ENCODE measurements at places on chromosomes 5 and 9.

DNA sequence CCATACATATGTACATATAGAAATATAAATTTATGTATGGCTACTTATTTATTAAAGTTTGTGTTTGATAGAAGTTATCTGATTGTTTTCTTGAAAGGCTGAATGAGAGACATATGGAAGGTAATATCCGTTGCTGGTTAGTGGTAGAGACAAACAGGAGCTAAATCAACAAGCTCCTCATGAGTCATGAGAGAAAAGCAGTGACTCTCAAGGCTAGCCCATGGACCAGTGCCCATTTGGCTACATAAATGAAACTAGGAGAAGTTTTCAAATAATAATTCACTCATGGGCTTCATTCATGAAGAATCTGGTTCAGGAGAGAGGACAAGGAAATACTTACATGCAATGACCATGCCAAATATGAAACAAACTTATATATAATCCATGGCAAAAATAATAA, 504.5 kb upstream of the ITGA1 start:
- DNase-seq = no peak

DNA sequence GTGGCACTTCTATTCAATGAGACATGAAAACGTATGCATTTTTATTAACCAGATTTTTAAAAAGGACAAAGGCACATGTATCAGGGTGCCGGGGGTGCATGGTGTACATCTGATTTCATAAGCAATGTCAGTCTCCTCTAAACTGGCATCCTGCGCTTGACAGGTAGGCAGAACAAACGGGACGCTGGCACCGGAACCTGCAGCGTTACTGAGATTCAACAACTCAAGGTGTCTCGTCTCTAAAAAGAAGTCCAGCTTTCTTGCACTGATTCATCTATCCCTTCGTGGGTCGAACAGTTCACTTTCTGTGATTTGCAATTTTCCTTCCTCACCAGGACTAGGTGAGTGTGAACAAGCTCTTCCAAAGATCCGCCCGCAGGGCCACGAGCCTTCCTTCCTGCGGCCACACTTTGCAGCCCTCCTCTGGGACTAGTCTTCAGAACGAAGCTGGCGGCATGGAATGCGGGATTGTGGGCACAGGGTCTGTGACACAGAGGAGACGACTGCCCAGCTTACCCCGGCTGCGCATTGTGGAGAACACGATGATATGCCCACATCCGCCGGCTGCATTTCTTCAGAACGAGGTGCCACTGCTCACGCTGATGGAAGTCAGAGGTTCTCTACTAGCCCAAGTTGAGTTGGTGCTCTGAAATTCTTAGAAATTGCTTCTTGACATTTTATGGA, 7.2 kb downstream of the SLC6A3 start:
- DNase-seq = no peak

DNA sequence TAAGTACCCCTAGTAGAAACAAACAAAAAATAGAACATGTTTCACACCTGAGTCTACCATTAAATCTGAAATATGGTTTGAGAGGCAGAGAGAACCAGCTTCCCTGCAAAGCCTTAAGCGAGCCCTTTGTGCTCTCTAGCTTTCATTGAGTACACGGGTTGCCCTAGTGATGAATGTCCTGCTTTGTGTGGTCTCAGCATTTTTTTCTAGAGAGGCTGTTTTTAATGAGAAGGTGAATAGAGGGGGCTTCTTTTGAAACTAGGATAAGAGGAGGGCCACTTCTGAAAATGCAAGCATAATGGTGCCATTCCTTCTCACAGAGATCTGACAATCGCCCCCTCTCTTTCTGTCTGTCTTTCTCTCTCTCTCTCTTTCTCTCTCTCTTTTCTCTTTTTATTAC, 131.3 kb downstream of the MACIR start:
- DNase-seq = peak; percentile 56

DNA sequence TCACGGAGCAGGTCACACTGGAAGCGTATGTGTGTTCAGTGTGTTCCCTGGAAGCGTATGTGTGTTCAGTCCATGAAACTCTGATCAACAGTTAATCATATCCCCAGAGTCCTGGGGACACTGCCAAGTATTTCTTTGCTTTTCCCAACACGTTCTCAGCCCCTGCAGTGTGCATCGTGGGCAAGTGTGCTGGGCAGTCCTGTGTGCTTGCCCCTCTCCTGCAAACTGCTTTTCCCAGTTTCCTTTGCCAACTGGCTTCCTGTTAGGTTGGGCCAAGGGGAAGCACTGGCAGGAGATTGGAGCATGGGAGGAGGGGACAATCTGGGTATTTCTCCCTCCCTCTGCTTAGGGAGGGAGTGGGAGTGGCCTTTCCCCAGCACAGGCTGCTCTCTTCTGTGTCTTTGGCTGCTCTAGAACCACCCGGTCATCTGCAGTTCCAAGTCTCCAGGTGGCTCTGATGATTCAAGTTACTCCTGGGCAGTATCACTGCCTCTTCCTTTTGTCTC, 36.8 kb upstream of the NEK6 start:
- peak; percentile 76 for DNase-seq

GRCh38 chr9:136538599-136539426, 7.0 kb downstream of the NOTCH1 start:
- no peak for DNase-seq

DNA sequence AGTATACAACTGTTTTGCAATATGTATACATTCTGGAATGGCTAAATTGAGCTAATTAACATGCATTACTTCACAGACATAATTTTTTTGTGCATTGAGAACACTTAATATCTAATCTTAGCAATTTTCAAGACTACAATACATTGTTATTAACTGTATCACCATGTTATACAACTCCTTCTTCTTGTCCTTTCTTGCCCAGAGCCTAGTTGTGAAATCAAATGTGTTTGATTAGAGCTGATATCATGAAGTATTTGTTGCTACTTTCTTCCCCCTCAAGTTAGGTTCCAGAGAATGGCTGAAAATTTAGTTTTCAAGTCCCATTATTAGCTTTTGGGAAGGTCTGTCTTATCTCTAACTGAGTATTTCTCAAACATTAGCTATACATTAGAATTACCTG, 607.8 kb downstream of the PSAT1 start:
- DNase-seq = no peak

GRCh38 chr5:57054671-57055070, 102.7 kb upstream of the MIER3 start:
- DNase-seq = no peak

GRCh38 chr5:39355324-39355723, 9.0 kb downstream of the C9 start:
- DNase-seq = no peak

GRCh38 chr5:154213592-154213991, 23.1 kb downstream of the GALNT10 start:
- no peak for DNase-seq

- no peak for DNase-seq
These were observed 19.2 kb upstream of the TXNDC8 start for GRCh38 chr9:110356639-110357395.

DNA sequence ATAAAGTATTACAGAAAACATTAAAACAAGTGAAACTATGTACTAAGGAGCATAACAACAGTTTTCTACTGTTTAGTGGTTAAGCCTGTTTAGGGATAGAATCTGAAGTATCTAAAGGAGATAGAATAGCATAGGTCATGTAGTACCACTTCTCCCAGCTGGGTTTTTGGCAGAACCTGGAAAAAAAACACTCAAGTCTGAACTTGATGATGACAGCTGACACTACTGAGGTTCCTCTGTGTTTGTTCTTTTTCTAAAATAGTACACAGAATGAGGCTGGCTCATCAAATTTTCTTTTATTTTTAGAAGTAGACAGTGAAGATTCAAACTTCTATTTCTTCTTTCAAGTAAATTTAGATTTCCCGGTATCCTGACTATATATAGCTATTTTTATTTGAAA, 203.8 kb upstream of the ACO1 start:
- no peak for DNase-seq

- peak; percentile 56 for DNase-seq
These were observed 83.5 kb downstream of the SLC1A1 start for GRCh38 chr9:4573634-4574389.

DNA sequence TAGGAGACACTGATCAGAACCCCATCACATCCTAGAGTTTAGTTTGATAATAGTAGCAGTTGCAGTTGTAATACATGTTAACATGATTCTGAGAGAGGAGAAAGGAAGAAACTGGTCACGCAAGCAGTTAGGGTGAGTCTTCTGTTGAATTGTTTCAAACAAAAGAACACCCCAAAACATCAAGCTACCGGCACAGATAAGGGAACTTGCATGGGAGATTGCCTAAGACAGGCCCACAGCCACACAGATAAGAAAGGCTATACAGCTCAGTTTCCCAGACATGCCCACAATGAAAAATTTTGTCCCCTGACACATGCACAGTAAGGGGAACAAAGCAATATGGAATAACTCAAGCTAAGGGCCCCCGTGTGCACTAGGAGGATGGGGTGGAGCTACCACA, 15.9 kb downstream of the HSPB3 start:
- no peak for DNase-seq

DNA sequence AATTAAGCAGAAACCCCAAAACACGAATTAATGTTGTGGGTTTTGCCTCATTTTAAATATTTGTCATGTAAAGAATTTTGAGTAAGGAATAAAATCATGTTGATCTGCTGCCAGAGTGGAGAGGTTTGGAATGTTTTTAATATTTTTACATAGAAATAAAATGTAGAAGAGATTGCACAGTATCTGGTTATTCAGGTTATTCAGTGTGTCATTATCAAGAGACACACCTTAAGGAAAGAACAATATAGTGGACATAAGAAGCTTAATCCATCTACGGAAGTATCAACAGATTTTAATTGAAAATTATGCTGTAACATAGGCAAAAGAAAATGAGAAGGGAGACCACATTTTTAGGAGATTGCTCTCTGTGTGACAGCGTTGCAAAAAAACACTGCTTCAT, 410.4 kb downstream of the MED10 start:
- DNase-seq = no peak

DNA sequence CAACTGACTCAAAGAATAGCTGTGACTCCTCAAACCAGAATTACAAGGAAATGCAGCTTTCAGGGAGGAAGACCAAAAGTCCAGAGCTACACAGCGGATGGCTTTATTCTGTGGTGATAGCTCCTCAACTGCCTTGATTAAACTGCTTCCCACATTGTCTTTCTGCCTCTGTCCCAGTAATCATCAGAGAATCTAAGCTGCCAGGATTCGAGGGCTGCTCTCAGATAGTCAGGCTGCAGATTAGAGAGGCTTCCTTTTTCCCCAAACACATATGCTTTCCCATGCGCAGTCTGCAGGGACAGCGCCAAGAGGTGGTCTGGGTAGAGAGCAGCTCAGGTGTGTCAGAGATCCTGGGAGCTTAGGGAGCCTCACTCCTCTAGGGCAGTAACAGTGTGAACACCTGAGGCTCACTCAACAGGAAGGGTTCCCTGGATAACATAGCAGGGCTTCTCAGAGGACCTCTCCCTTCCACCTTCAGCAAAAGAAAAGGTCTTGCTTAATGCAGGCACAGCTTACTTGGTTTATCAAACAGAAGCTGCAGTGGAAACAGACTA, 439.9 kb upstream of the TLE4 start:
- no peak for DNase-seq

GRCh38 chr5:22911019-22911418, 57.9 kb upstream of the CDH12 start:
- DNase-seq = no peak

DNA sequence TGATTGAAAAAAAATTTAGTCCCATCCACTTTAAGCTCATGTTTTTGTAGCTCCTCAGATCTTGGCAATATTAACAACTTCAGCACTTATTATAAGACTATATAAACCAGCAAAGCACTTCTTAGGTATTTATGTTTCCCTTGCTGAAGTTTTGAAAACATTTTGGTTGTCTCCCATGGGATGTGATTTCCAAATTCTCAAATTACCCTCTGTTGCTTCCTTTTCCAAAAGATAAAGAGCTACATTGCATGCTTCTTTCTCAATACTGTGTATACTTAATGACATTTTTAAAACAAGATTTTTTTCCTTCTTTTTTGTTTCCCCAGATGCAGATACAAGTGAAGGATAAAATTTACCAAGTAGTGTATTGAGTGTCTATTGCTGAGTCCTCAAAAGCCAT, 567.1 kb downstream of the CSNK1G3 start:
- DNase-seq = no peak
